ENCODE measurements at places on chromosomes 6 and 20.
A peak's percentile ranks its signal among the peaks of the same experiment; 100 is the strongest.

GRCh38 chr6:148547110-148547509, 199.7 kb upstream of the UST start:
- DNase-seq = no peak

GRCh38 chr6:129490521-129491255, 219.3 kb downstream of the ARHGAP18 start:
- peak; percentile 93 for DNase-seq

DNA sequence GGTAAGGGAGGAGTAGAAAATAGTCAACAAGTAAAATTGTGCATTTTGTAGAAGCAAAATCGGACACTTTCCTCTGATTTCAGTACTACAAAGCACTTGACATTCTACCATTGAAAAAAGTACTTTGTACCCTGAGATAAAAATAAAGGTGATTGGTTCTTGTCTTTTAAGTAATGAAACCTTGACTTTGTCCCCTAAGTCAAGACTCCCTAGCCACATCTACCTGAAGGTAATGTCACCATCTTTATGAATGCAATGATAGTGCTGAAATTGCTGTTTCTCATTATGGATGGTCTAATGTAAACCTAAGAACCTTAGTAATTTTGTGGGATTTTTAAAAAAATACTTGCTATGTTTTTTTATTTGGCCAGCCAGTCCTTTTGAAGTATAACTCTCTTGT, 2.4 kb upstream of the MAN1A1 start:
- no peak for DNase-seq

DNA sequence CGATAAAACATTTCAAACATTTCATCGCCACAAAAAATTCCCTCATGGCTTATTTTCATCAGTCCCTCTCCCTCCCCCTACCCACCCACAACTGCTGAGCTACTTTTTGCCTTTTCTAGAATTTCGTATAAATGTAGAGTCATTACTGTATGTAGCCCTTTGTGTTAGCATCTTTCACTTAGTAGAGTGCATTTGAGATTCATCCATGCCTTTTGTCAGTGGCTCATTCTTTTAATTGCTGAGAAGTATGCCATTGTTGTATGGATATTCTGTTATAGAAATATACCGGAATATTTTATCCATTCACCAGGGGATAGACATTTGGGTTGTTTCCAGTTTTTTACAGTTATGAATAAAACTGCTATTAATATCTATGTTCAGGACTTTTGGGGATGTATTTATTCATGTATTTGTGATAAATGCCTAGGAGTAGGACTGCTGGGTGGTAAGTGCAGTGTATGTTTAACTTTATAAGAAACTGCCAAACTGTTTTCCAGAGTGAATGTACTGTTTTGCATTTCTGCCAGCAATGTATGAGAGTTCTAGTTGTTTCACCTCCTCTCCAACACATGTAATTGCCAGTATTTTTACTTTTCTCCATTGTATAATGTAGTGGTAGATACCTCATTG, 50.4 kb downstream of the FOXO3 start:
- no peak for DNase-seq

DNA sequence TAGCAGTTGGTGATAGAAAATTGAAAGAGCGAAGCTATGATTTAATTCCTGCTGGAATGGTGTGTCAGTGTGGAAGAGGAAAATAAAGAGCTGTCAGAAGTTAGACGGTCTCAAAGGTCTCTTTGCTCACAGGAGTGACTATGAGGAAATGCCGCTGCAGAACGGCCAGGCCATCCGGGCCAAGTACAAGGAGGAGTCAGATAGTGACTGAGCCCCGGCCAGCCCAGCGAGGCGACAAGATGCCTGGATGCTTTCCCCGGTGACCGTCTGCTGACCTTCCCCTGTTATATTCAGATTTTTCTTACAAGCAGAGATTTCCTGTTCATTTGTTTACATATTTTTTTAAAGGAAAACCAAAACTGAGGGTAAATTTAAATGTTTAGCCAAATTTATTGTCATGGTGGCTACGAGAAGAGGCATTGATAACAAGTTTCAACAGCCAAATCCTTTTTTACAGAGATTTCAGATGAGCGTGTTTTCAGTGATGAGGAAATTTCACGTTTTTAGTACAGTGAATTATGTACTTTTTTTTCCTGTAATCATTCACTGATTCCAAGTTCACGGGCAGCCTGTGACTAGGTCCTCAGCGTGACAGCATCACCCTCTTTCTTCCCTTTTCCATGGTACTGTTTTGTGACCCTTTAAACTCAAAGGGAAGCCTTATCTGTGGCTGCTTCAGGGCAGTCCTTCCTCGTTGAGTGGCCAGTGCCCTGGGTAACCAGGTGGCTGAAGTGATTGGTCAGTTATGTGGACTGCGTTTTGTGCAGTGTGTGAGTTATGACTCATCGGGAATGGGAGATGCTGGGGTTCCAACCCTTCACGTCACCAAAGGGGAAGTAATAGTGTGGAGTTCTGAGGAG, 12.6 kb downstream of the DYNLT1 start:
- DNase-seq = peak; percentile 88

- DNase-seq = no peak
These were observed 15.1 kb upstream of the EDN1 start for GRCh38 chr6:12275107-12275506.

DNA sequence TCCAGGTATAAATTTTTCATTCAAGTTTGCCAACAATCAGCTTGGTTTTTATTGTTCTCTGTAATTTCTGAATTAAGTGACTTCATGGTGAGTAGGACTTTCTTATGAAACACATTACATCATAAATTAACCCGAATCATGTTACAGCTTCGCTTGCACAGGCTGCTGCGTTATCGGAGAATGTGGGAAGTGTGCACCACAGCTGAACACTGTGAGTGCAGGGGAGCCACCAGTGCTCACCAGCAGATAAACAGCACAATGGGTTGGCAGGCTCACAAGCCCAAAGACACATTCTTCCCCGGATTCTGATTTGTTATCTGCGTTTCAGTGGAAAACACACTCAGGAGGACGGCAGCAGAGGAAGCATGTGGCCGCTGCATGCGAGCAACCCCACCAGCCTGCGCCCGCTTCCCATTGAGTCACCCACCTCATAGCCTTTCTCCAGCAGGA, 121.1 kb downstream of the GMDS start:
- DNase-seq = no peak

GRCh38 chr6:148524471-148524882, 181.8 kb downstream of the SASH1 start:
- DNase-seq = peak; percentile 51

GRCh38 chr6:28764014-28764723, 159.6 kb downstream of the TRIM27 start:
- DNase-seq = no peak

DNA sequence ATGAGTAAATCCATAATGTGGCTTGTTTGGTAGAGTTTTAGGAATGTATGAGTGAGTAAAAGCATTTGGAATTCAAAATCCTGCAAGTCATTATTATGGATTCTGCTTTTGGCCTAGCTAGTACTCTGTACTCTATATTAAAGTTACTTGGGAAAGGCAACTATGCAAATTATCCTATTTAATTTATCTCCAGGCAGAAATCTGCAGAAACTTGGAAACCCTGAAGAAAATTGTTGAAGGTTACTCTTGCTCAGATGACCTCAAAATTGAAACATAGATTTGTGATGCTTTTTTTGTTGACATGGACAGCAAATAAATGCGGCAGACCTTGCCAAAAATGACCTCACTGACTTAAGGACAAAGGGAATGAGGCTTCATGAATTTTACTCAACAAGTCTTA, 477.1 kb upstream of the EYS start:
- DNase-seq = no peak

DNA sequence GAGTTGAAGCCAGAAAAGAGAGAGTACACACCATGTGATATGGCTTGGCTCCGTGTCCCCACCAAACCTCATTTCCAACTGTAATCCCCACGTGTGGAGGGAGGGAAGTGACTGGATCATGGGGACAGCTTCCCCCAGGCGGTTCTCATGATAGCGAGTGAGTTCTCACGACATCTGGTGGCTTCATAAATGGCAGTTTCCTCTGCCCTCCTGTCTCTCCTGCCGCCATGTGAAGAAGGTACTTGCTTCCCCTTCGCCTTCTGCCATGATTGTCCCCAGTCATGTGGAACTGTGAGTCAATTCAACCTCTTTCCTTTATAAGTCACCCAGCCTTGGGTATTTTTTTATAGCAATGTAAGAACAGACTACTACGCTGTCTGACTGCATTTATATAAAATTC, 40.3 kb downstream of the TAF4 start:
- no peak for DNase-seq

DNA sequence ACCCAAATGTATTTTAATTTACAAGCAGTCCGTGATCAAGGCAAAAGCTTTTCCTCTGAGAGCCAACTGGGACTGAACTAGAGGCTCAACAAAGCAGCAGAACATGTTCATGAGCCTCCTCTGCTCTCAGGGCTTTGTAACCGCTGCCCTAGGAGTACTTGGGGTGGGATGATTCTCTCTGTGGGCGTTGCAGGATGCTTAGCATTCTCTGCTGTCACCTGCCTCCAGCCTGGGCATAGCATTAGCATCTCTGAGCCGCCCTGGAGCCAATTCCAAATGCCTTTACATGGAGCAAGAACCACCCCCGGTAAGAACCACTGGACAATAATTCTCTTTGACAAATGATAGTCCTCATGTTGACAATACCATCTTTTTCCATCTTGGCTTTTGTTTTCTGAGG, 237.6 kb upstream of the CDH4 start:
- DNase-seq = no peak

- DNase-seq = no peak
These were observed 14.4 kb downstream of the DUSP22 start for GRCh38 chr6:306641-307061.

DNA sequence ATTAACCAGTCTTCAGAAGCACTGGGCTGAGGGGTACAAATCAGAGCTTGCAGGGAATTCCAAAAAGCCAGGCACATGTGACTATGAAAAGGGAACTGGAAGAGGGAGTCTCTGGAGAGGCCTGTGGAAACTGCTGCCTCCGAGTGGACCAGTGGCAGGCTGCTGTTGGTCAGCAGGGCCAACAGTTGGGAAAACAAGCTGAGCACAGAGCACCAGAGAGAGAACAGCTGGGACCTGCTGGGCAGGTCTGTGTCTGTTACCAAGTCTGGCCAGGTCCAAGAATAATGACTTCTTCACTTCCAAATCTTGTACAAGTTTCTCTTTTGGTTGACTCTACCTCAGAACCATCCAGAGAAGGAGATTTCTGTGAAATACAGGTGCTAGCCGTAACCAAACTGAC, 81.4 kb downstream of the LIN28B start:
- DNase-seq = no peak

DNA sequence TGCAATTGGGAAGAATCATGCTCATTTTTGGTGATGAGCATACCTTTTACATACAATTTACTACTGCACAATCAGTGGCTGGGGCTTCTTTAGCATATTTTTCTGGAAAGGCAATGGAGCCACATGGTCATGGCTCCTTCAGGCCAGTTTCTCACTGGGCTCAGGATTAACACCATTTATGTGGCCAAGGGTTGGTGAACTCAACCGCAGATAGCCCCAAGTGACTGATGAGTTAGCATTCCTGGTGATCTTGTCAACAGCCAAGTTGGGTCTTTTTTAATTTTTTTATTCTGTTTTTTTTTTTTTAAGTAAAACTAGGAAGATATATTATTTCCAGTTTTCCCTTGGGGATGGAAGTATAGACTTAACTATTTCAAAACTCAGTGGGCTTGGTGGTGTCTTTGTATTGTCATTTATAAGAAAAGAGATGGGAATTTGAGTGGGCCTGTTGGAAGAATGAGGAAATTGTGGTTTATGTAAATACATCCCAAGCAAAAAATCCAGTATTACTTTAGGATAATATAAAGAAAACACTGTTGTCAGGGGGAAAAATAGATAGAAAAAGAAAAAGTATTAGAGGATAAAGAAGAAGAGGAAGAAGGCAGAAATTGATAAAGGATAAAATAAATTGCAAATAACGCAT, 397.4 kb downstream of the MAFB start:
- no peak for DNase-seq

GRCh38 chr6:119129148-119129967, 50.9 kb upstream of the FAM184A start:
- peak; percentile 64 for DNase-seq

GRCh38 chr6:97557355-97557754, 274.3 kb upstream of the MMS22L start:
- DNase-seq = no peak

- DNase-seq = no peak
These were observed 33.3 kb downstream of the ZC3H12D start for GRCh38 chr6:149451376-149452036.

GRCh38 chr6:53244399-53244931, 95.8 kb upstream of the GCM1 start:
- DNase-seq = no peak

DNA sequence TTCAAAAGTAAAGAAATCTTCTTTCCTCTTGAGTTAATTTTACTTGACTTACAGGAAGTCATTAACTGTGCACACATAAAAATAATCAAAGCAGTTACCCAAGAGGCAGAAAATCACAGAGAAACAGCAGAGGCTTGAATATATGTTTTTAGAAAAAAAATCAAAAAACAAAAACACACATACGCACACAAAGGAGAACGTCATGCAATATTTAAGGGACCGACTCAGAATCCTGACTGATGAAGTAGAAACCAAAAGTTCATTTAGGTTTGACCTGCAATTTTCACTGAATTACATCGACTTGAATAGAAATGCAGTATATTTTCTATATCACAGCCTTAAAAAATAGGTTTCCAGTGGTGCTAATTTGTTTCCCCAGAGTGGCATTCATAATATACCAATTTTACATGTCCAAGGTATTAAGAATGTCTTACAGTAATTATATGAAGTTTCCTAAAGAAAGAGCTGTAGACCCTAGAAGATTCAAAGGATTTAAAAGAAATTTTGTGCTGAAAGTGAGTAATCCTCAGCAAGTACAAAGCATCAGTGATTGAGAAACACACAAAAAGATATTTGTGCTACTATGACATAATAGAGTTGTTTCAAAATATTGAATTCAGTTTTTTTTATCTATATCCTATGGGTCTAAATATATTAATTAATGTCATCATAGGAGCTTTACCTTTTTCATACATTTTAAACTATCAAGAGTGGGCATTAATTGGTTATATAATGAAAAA, 358.5 kb upstream of the RUNX2 start:
- no peak for DNase-seq

GRCh38 chr6:160060920-160061447, 60.6 kb upstream of the SLC22A1 start:
- DNase-seq = no peak

DNA sequence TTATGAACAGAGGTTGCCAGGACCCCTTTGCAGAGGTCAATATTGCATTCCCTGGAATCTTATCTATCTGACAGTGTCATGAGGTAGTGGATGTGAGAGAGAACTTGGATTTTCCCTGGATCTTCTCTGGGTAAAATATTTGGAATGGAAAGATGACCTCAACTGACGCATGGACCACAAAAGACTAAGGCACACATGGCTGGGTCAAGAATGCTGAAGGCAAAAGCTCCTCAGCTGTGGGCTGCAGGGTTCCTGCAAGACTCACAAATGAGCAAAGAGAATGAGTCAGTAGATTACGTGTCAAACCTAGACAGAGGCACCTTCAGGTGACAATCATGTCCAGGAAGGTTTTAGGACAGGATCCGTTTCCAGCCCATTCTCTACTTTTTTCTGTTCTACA, 484.0 kb downstream of the C6orf118 start:
- no peak for DNase-seq

- DNase-seq = no peak
These were observed 4.8 kb upstream of the ZNF217 start for GRCh38 chr20:53598140-53599043.

GRCh38 chr6:147849401-147850330, 341.2 kb downstream of the SAMD5 start:
- DNase-seq = no peak
